ENCODE measurements at places on chromosomes 7 and 10.

GRCh38 chr10:5293691-5294550 lies 70.8 kb upstream of the UCN3 start:
- peak; percentile 41 for DNase-seq

DNA sequence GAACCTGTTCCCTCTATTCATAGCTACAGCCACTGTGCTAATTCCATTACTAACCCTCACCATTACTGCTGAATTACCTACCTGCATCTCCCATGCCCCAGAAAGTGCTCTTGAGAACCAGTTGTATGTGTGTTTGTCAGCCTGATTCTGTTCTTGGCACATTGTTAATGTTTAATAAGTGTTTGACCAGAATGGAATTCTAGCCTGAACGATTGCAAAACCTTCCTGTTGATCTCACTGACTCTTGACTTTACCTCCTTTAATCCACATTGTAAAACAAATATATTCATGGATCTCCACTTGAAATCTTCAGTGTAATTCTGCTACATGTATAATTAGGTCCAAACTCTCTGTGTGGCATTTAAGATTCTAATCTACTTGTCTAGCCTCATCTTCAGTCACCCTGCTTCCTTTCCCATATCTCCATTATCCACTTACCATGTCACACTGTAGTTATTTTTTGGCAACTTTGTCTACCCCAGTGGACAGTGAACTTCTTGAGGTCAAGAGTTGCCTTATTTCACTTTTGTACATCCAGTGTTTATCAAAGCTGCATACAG lies 4.9 kb downstream of the ZNF277 start:
- DNase-seq = no peak

DNA sequence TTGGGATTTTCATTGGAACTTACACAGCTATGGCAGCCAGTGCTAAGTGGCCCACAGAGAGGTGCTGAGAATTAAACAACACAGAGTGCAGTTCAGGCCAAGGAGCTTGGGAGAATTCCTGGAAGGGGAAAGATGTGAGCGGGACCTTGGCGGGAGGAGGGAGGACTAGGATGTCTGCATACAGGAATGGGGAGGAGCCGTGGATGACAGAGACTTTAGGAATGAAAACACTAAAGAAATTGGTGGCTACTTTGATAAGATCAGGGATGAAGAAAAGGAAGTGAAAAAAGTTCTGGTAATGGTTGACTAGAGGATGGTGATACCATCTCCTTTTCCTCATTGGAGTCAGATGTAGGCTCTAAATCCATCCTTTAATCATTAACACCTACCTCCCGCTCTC lies 234.2 kb upstream of the FZD8 start:
- no peak for DNase-seq

- DNase-seq = no peak
These were observed 5.0 kb upstream of the LGI1 start for GRCh38 chr10:93752761-93753160.

DNA sequence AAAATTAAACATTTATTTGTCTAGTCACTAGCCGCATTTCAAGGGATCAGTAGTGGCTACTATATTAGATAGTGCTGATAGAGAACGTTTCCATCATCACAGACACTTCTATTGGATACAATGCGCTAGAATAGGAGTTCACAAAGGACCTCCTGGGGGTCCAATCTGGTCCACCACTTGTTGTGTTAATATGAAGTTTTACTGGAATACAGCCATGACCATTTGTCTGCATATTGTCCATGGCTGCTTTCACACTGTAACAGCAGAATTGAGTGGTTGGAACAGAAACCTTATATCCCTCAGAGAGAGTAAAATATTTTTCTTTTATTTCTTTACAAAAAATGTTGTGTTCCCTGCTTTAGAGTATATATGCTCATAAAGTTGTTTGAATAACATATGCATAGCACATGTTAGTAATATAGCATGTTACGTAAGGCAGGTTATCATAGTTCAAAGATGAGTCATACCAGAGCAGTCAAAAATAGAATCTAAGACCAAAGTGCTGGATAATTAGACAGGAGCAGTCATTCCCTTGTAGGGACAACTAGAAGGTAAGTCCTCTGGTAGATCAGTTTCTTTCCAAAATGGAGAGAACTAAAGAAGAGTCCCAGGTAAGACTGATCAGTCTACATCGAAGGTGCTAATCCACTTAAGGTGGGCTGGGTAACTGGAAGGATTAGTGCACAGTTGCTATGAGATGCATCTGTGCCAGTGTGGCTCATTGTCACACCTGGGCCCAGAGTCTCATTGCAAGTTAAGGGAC lies 14.9 kb downstream of the BZW2 start:
- no peak for DNase-seq

DNA sequence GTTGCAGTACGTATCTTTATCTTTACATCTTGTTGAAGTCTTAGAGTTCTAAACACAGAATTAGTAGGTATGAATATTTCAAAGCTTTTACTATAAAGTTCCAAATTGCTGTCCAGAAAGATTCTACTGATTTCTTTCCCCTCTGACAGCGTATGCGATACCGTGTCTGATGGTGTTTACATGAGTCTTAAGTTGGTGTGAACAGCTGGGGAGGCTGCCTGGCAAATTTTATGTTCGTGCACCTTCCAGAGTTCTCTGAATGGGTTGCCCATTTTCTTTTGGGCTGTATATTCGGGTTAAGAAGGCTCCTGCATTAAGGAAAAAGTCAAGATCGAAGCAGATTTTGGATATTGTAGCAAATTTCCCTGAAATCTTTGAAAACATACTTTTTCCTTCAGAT lies 8.3 kb downstream of the MDH2 start:
- DNase-seq = no peak

- DNase-seq = no peak
These were observed 151.4 kb upstream of the PRPS1L1 start for GRCh38 chr7:18179093-18179492.

Data from T follicular helper cell (primary cell).